Activated T-helper 2 cell treated with anti-CD3 and anti-CD28 coated beads, Interferon-gamma antibody, Interleukin-2, Interleukin-4, amounts not matched to agents 10 μg/mL and 5 μg/mL and 100 μg/mL, durations not matched to agents 14 hours and 24 hours and 36 hours (primary cell): ENCODE measurements at places on chromosomes 5 and 9. TPM values are rescaled to one million over a fixed set of nuclear protein-coding genes. Genes with fewer than 3 reads are reported as not detected.

The URM1 gene
- total RNA-seq, result 78.6 and 78.7 TPM in 2 replicates

The UBTD2 gene
- 6.6 TPM in 2 replicates for total RNA-seq

The PCDHGC4 gene
- not detected in 2 replicates for total RNA-seq

The PCDHGB4 gene
- total RNA-seq, result 0.28 and 0.34 TPM in 2 replicates

The BARHL1 gene
- not detected in 2 replicates for total RNA-seq

The C9 gene
- total RNA-seq, result not detected in 2 replicates
